ENCODE measurements at places on chromosomes 3 and 15.

DNA sequence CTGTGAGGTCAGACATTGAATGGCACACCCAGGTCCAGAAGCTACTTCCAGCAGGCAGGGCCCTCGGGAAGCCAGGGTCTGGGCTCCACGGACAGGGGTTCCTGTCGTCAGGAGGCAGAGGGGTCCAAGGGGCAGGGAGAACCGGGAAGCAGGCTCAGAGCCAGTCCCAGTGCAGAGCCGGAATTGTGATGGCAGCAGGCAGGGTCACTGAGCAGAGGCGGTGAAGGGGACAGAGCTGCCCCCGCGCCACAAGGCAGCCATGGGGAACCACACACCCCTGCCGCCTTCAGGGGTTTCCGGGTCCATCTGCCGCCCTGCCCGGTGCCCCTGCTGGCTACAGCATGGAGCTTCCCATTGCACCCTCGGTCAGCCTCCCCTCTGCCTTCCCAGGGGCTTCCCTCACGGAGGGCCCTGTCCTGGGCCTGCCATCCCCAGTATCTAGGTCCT, 136.9 kb downstream of the NSMCE3 start:
- no peak for DNase-seq

- DNase-seq, result no peak
Measured at GRCh38 chr3:157652366-157652765, 149.2 kb upstream of the VEPH1 start.

DNA sequence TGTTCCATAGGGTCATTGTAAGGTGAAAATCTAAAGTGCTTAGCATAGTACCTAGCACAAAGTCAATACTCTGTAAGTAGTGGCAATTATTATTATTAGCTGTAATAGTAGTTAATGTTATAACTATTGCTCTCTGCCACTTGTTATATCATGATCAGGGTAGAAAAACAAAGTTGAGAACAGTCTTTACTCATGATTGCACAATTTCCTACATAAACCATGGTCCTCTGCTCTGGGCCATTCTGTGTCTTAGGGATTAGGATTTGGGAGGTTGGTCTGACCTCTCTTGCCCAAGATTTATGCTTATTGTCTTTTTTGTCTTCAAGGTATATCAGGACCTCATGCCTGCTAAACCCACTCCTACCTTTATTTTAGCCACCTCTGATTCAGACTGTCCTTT, 4.3 kb upstream of the LRRC58 start:
- DNase-seq, result no peak

DNA sequence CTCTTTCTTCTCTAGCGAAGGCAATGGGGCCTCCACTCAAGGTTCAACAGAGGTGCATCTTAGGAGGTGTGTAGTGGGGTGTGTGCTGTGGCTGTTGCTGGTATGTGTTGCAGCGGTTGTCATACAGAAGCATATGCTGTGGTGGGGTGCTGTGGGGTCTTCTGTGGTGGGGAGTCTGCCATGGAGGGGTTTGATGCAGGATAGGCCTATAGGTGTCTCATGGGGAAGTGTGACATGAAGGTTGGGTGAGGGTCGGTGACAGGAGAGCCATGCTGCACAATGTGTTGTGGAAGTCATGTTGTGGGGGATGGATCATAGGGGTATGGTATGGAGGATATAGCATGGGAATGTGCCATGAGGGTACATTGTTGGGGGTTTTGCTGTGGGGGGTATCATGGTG, 20.3 kb downstream of the NMNAT3 start:
- no peak for DNase-seq

DNA sequence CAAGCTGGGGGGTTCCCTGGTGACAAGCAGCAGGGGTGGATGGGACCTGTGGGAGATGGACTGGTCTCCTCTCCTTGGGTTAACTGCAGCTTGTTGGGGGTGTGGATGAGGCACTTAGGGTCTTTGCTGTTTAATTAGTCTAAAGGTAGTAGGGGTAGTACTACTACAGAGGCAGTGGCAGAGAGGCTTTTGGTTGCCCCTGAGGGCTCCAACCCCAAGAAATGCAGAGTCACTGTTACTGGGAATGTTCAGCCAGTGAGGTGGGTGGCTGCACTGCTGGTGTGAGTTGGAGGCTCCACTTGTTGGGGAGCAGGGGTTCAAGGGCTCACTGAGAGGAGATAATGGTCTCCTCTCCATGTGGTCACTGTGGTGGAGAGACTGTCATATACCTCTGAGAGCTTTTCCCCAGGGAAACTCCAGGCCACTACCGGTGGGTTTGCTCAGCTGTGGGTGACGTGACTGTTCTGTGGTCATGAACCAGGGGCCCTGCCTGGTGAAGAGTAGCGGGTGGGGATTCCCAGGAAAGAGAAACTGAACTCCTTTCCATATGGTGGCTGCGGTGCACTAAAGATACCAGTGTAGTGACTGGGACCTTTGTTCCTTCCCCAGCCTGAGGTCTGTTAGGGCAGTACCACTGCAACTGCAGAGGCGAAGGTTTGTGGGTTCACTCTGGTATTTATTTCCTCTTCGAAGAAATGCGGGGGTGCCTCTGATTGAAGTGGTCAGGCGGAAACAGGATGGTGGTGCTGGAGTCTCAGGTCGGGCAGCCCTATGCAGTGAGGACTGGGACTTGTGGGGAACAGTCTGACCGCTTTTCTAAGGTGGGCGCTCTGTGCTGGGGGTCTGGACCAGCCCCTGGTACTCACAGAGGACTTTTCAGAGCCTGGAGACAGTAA, 68.9 kb upstream of the TNFSF10 start:
- no peak for DNase-seq

GRCh38 chr3:122890077-122890719, 95.3 kb downstream of the SLC49A4 start:
- no peak for DNase-seq

DNA sequence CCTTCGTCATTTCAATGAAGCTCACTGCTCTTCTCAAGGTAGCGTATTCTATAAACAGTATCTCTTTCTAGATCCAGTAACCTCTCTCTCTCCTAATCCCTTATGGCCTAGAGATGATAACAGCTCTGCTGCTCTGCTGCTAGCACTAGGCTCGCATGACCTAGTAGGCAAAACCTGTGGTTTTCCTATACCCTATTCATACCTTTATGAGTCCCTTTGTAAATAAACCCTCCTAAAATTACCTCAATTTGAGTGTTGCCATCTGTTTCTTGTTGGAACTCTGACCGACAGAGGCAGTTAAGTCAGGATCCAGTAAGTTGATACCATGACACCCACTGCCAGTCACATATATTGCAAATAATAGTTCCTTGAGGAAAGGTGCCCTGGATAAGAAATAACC, 7.3 kb downstream of the CCDC14 start:
- no peak for DNase-seq

DNA sequence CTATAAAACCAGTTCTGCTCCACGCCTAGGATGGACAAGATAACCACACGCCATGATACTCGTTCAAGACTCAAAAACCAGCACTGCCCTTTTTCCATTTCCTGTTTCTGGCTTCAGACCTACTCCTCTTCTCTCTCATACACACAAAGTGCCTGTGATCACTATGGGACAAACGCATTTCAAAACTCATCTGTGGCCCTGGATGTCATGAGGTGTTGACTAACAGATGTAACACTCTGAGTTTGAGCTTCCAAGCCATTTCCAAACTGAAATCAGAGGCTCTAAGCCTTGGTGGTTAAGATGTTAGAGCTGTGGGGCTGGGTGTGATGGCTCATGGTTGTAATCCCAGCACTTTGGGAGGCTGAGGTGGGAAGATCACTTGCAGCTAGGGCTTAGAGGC, 55.7 kb upstream of the LMOD3 start:
- no peak for DNase-seq

- peak; percentile 39 for DNase-seq
Measured at GRCh38 chr3:184757022-184757651, 45.3 kb upstream of the MAGEF1 start.

DNA sequence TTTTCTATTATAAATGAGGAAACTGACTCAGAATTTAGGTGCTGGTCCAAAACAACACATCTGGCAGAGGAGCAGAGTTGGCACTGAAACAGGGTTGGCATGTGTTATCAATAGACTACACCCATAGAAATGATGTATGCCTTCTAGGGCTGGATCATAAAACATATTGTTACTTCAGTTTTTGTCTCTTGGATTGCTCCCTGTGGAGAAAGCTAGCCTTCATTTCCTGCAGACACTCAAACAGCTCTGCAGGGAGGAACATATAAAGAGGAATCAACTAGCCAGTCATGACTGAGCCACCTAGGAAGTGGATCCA, 507 bp upstream of the MRPL3 start:
- DNase-seq, result no peak

GRCh38 chr3:143700431-143700975, 147.8 kb downstream of the SLC9A9 start:
- DNase-seq, result no peak

DNA sequence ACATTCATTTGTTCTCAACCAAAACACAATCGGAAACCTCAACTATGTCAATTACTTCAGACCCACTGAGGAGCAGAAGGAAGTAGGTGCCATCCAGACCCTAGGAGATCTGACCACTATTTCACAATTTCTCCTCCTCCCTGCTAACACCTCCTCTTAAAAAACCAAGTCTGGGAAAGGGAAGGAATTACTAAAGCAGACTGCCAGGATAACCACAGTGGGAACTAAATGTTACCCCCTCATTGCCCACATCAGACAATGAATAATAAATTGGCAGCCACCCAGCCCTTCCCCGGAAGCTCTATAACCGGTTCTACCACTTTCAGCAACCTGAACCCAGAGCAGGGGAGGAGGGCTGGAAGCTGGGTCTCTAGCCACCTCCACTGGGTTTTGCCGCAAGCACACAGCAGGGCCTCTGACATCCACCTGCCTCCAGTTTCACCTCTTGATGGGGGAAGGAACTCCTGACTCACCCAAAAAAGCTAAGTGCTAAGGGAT, 17.6 kb downstream of the C15orf62 start:
- no peak for DNase-seq

- no peak for DNase-seq
Measured at GRCh38 chr3:188520466-188520865, 366.5 kb downstream of the LPP start.

DNA sequence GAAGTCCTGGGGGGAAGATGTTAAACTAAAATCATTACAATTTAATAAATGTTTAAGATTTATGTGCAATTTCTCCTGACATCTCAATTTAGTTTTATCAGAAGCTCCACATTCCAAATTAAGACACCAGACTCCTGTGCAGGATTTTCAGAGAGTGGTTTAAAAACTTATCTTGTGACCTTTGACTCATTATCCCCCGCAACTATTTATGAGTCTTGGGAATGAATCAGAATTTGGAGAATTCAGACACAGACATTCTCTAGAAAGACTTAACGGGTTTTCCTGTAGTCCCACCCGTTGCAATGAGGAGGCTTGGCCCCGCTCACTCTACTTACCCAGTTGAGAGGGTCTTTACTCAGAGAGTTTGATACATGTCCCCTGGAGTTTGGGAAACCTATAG, 7.1 kb downstream of the OR5K2 start:
- DNase-seq, result no peak

- no peak for DNase-seq
Measured at GRCh38 chr3:166209701-166210100, 372.5 kb upstream of the BCHE start.

GRCh38 chr3:114155370-114155821, 23.5 kb downstream of the DRD3 start:
- DNase-seq, result no peak

- no peak for DNase-seq
Measured at GRCh38 chr15:83422541-83422940, 24.6 kb upstream of the SH3GL3 start.

DNA sequence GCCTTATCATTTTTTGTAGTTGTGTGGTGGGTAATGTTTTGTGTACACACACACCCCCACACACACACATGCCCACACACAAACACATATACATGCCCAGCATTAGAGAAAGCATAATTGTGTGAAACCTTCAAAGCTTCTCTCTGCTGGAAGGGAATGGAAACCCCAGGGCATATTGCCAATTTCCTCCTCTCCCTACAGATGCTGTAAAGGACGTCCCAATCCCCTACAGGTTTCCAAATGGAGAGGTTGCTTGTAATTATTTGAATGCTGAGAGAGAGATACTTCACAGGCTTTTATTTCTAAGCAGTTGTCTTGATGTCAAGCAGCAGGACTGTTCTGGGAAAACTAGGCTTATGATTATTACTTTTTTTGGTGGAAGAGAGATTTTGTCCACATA, 23.0 kb upstream of the CCK start:
- no peak for DNase-seq

DNA sequence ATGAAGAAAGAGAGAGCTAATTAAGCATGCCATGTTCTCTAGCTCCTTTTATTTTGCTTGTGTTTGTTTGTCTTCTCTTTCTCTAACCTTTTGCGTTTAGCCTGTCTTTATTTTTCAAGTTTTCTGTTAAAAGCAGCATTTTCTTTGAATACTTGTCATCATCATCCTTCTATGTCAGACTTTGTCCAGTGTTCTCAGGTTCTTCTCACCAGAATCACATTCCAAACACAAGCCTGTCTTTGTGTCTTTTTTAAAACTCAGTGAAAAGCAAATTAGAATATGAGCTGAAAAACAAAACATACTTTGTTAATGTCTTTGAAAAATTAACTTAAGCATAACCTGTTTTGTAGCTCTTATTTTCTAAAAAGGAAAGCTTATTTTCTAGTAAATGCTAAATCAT, 62.4 kb downstream of the LEKR1 start:
- no peak for DNase-seq

GRCh38 chr15:45133561-45133920, 3.7 kb downstream of the DUOX1 start:
- no peak for DNase-seq

- no peak for DNase-seq
Measured at GRCh38 chr3:14793858-14794234, 24.9 kb upstream of the FGD5 start.

DNA sequence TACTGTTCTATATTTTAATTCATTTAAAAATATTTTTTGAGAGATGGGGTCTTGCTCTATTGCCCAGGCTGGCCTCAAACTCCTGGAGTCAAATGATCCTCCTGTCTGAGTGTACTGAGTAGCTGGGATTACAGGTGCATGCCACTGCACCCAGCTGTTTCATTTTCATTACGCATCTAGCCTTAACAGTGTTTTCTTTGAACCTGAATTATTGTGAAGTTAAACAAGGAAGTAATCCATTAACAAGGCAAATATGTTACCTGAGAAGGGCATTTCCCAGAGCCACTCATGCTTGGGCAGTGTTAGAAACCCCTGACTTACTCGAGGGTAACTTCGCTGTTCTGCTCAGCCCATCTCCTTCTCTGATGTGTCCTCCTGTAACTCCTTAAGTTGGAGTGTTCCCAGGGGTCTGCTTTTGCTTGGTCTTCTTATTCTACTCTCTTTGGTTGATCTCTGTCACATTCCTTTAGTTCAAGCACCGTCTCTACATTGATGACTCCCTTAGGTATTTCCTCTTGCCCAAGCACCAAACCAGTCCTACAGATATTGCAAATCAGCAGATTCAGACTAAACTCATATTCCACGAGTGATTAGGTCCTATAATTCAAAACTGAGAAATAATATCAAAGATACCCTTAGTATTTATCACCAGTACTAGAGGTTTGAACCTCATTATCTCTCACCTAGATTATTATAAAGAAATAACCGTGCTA, 107.9 kb downstream of the STAC start:
- no peak for DNase-seq

DNA sequence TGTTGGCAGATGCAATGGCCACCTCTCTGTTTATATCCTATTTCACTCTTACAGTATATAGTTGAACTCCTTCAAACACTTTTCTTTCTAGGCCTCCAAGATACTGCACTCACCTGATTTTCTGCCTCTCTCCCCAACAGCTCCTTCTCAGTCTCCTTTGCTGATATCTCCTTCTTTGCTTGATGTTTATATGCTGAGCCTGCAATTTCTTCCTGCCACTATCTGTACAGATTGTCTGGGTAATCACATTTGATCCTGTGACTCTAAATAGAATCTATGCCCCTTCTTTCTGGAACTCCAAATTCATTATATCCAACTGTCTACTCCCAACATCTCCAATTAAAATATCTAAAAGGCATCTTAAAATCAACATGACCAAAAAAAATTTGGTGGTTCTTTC, 165.5 kb upstream of the PFN2 start:
- no peak for DNase-seq
